ENCODE measurements at places on chromosomes 12 and 14.

GRCh38 chr14:99596071-99596627, 7.9 kb downstream of the CCDC85C start:
- ATAC-seq: no peak

GRCh38 chr12:103278329-103278728, 217.4 kb downstream of the C12orf42 start:
- ATAC-seq: no peak

- ATAC-seq: peak; percentile 54
These were observed 8.1 kb upstream of the LHX5 start for GRCh38 chr12:113479590-113480335.

DNA sequence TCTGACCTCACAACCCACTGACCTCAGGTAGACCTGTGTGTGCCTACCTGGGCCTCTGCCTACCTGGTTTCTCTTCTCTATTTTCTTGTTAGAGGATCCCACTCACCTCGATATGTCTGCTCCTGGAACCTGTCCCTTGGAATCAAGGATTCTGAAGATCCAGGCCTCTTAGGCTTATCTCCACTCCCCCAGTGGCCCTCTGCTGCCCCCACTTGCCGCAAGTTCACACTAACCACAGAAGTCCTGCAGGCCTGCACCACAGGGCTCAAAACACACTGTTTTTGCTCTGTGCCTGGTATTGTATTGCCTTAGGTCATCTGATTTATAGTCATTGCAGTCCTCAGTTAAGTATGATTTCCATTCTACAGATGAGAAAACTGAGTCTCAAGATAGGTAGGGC, 15.3 kb upstream of the NRXN3 start:
- peak; percentile 53 for ATAC-seq

DNA sequence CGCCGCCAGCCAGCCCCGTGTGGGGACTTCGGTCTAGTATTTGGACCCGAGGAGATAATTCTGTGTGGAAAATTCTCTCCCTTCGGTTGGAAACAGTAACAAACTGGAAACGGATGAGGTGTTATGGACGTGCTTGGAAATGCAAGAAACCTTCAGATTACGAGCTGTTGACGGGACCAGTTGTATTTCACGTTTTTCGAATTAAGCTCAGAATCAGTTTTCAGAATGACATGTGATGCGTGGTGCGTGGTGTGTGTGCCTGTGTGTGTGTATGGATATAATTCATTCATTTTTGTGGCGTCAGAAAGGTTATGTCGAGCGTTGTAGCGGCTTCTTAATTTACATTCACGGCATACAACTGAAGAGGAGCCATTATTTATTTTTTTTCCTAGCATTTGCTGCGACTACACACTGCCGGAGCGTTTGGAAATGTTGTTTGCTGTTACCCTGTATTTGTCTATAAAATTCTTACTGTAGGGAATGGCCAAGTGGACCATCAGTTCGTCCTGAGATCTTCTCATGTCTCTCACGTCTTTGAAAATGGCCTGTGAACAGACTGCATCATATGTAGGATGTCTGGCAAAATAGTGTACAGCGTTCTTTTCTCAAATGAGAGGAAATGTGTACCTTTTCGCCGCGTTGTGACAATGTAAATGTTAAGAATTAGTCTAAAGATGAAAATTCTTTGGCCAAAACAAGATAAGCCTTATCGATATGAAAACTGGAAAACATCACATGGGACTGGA, 1.3 kb downstream of the TRAF3 start:
- no peak for ATAC-seq

DNA sequence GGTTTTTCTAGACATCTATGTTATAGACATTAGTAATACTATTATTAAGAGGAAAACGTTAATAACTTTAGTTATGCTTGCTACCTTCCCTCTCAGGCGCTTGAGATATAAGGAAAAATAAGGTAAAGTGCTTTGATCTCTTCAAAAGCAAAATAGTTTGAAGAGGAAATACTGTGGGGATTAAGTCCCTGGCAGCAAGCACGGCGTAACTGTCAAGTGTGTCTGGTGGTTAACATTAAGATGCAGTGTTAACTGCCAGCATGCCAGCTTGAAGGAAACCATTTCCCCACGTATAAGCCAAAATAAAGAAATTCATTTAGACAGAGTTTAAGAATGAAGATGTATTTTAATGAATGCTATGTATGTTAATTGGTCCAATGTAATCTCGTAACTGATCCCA, 31.8 kb downstream of the PELI2 start:
- no peak for ATAC-seq

GRCh38 chr12:162467-163307, 51.3 kb downstream of the SLC6A12 start:
- no peak for ATAC-seq

DNA sequence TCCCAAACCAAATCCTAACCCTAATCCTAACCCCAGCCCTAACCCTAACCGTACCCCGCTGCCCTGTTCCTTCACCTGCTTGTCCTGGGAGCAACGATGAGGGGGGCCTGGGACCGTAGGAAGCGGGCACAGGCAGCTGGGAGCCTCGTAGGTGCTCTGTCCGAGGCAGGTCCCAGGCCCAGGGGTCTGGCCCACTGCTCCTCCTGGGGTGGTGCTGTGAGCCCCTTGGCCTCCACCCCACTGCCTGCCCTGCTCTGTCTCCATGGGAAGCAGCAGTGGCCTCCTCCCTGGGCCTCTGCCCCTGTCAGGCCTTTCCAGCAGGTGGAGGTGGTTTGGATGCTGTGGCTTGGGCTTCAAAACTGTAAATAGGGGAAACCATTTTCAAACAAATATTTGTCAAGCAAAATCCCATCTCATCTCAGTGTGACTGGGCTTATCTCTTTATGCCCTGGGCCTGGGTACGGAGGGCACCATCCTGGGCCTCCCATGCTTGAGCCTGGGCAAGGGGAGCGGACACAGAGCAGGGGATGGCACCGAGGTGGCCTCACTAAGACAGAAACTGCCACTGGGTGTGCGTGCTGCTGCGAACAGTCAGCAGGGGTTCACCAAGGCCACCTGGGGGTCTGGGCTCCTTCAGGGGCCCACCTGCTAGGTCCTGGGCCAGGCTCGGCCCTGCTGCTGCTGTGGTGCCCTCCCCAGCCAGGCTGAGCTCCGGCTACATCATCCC, 3.7 kb upstream of the BEGAIN start:
- no peak for ATAC-seq

GRCh38 chr12:79373896-79374499, 316.8 kb downstream of the PAWR start:
- peak; percentile 73 for ATAC-seq

GRCh38 chr12:48927261-48927660, 2.0 kb upstream of the FKBP11 start:
- no peak for ATAC-seq

GRCh38 chr12:16785524-16785923, 179.6 kb upstream of the LMO3 start:
- no peak for ATAC-seq

All from motor neuron (in vitro differentiated cells).